Glomerular endothelial cell (primary cell): ENCODE measurements at places on chromosomes 1 and 21. TPM values are rescaled to one million over a fixed set of nuclear protein-coding genes. Genes with fewer than 3 reads are reported as not detected.

DNA sequence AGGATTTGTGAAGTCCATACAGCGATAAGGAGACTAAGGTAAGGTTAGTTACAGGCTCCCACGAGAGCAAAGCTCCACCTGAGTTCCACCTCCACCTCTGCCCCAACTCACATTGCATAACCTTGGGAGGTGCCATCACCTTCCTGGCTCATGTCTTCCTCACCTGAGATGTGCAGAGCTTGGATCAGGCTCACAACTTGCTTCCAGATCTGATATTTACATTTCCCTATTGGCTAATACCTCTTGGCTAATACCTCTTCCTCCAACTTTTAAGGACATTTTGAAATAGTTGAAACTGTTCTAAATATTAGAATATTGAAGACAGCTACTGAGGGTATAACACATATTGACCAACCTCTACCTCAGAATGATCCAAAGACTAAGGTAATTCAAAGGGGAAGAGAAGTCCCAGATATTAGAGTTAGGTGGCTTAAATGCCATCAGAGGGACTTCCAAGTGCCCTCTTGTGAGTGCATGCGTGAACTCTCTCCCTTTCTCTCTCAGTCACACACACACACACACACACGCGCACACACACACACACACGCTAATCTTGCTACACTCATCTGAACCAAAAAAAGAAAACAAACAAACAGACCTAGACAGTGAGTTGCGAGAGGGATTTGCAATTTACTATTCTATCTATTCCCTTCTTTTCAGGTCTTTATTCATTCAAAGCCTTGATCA is 134.3 kb downstream of the PLPP3 start:
- no peak for DNase-seq

SIKE1 gene
- 30.4 and 39.7 TPM in 2 replicates for total RNA-seq

LCE3E gene
- total RNA-seq = not detected in 2 replicates

DNA sequence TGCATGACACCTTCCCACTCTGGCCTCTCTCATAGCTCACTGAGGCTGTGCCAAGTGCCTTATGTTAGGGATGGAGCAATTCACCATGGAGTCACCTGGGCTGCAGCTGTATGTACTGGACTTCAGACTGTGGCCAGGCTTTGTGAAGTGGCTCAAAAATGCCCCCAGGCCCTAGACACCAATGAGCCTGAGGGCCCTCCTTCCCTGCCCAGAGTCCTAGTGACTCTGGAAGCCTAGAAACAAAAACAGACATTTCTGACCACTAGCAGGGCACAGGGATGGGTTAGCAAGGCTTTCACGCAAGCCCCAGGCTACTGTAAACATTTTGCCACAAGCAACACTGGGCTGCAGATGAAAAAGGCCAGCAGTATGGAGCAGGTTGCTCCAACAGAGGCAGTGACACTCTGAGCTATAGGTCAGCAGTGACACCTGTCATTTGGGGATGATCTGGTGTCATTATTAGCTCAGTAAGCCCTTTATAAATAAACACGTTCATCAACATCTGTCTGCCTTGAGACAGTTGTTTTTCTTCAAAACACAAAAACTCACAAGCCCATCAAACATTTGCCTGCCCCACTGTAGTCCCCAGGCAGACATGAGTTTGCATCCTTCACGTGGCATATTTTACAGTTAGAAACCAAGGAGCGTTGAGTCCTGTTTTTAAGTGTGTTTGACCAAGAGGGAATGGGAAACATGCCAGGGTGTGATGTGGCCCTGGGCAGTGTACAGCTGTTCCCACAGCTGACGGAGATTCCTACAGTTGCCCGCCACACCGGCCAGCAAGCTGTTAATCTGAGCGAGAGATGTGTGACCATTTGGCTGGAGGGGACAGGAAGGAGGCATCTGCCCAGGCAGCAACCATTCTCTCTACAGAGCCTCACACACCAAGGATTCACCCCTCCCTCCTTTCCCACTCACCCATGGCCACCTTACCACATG is 66.8 kb downstream of the KCNN3 start:
- DNase-seq = no peak

TGFB2 gene
- total RNA-seq = 16.9 and 48.7 TPM in 2 replicates

DNA sequence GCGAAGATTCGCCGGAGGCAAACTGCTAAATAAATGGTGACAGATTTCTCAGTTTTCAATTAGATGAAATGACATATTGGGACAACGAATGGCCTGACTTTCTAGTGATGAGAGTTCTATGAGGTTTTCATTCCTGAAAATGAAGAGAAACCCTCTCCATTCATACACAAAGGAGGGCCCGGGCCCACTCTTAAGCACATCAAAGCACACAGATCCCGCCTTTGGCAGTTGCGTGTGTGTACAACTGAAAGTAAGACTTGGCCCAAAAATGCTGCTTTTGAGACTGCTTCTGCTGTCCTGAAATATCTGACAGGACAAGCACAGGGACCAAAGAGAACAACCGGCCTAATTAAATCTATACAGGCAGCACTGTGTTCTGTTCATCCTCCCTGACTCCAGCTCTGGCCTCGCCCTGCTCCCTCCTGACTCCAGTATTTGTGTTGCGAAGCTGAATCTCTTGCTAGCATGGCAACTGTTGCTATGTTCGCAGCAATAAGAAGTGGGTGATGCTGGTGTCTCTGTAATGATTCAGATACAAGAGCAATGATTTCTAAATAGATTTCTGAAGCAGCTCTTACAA is 7.4 kb downstream of the LRRC53 start:
- DNase-seq = no peak

- DNase-seq = no peak
Observed at GRCh38 chr1:160076295-160076694, 5.0 kb upstream of the KCNJ9 start.

DNA sequence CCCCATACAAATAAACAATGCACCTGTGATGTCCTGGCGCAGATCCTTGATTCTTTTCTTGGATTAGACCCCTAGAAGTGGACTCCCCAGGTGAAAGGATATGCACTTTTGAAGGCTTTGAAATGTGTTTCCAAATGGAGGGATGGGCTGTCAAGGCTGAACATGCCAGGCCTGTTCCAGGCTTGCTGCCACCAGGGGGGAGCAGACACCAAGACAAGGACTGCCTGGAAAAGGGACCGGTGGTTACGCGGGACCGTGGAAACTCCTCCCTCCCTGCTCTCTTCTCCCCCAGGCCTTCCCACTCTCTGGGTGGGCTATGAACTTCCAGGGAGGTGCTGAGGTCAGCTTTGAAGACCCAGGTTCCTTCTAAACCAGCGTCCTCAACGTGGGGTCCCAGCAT is 12.7 kb downstream of the C1QB start:
- DNase-seq = no peak

CFHR2 gene
- total RNA-seq = not detected in 2 replicates

- no peak for DNase-seq
Observed at GRCh38 chr1:230820568-230820967, 47.8 kb downstream of the C1orf198 start.

- DNase-seq = no peak
Observed at GRCh38 chr1:97764991-97765390, 155.8 kb downstream of the DPYD start.

DNA sequence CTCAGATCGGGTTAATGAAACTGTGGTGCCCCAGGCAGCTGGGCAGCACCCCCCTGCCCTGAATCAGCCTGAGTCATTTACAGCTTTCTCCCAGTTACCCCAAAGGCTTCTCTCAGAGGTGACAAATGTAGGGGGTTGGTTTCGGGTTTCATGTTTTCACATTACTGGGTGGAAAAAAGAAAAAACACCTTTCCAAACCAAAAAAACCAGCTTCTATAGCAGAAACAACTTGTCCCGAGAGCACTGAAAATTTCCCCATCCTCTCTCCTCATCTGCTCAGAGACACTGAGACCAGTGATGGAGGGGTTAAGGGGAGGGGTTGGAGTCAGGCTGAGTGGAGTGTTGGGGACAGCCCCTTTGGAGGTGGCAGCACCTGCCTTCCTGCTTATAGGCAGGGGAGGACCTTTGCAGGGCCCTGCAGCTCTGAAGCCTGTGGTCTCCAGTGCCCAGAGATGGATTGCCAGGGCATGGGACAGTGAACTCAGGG is 15.6 kb downstream of the UTP11 start:
- no peak for DNase-seq

NPR1 gene
- 4.2 and 13.0 TPM in 2 replicates for total RNA-seq

LEFTY1 gene
- total RNA-seq = not detected in 2 replicates

- no peak for DNase-seq
Observed at GRCh38 chr1:113199760-113200455, 126.9 kb downstream of the LRIG2 start.

GRCh38 chr1:205967554-205968335 is 24.5 kb upstream of the SLC26A9 start:
- DNase-seq = no peak

AMY1B gene
- not detected in 2 replicates for total RNA-seq

GRCh38 chr1:101532377-101532776 is 295.6 kb downstream of the S1PR1 start:
- no peak for DNase-seq

DNA sequence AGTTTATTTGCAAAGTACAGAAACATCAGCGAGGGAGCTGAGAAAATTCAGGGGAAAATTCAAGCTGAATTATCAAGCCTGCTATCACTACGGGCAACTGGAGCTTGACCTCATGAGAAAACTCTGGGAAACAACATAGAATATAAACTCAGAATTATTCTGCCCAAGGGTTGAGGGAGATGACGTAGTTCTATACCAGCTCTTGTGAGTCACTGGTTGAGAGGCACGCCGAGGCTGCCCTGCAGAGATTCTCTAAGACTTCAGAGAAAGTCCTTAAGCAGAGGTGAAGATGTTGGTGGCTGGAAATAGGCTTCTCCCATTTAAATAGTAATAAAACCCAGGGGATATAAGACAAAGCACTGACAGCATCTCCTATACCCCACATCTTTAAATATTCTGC is 12.3 kb downstream of the SYDE2 start:
- DNase-seq = no peak

GRCh38 chr21:33940164-33940880 is 24.7 kb upstream of the ATP5PO start:
- DNase-seq = no peak
